ENCODE measurements at places on chromosomes 6 and 20.

- DNase-seq: no peak
Measured at GRCh38 chr20:48945840-48946514, 24.5 kb downstream of the ARFGEF2 start.

DNA sequence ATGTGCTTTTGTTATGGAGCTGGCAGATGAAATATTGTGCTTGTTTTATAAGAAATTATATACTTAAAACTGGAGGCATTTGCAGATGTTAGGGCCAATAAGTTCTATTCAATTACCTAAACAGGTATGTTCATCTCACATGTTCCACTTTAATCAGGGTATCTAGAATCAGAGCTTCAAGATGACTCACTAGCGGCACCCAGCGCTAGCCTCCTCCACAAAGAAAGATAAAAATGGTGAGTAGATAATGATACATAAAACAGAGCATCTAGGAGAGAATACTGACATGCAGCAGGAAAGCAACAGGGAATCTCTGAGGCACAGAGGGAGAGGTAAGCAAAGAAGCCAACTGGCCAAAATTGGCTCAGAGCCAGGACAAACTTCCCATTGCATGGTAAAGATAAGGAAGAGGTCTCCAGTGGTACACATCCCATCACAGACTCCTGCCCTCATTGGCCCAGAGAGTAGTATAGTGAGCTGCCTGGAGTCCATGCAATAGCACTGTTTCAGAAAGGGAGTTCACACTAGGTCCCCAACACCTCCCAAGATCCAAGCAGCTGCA, 200.7 kb upstream of the SPTLC3 start:
- no peak for DNase-seq

DNA sequence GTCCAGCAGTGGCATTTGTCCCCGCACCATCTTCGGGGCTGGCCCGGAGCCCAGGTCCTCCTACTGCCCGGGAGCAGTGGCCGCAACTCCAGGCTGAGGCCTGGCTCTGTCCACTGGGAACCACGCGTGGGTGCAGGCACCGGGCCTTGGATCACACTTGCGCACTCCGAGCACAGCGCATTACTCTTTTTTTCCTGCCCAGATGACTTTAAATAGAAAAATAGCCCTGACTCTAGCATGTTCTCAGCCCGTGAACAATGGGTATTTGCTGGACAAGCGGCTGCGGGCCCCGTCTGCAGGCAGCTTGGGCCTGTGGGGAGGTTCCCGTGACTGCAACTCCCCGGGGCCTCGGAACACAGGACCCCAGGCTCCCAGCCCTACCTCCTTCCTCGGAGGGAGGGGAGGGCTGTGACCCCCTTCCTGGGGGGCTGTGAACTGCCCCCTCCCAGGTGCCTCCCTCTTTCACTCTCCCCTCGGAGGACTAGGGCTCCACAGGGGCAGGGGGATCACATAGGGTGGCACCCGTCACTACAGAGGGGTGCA, 162.2 kb downstream of the TBXT start:
- DNase-seq: peak; percentile 79

DNA sequence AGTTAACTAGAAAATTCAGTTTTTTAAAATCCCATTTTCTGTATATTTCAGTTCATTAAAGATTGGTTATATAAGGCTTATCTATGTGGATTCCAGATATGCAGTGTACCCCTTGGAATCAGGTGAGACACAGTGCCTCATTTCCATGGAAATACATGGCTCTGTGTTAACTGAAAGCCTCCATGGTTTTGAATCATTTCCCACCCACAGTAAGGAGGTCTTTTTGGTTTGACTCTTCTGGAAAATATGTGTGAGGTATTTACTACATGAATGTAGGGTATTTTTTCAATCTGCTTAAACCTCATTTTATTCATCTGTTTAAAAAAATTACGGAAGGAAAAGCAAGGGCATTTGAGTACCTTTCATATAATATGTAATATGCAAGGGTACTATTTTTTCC, 25.5 kb downstream of the RNF144B start:
- no peak for DNase-seq

GRCh38 chr20:53444401-53445149, 149.1 kb downstream of the ZNF217 start:
- no peak for DNase-seq

GRCh38 chr20:59121714-59122565, 41.7 kb upstream of the ZNF831 start:
- no peak for DNase-seq

GRCh38 chr20:23655491-23656211, 17.9 kb upstream of the CST3 start:
- DNase-seq: no peak

- DNase-seq: no peak
Measured at GRCh38 chr20:5069141-5069806, 50.5 kb downstream of the PCNA start.

DNA sequence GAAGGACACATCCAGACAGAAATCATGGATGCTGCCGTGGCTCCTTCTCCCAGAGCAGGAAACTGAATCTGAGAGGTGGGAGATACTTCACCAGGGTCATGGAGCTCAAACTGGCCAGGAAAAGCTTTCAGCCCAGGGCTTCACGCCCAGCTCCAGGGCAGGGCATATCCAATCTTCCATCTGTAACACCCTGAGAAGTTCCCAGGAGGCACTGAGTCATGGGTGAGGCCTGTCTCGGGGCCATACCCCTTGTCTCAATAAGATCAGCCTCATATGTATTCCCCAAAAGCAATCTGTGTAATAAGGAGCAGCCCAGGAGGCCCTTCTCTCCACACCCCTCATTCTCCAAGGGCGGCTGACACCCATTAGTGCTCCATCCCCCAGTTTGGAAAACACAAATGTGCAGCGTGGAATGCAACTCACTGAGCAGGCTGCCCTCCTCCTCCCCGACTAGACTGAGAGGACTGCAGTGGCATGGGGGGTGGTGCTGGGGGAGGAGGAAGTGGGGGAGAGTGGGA, 439.3 kb upstream of the SULF2 start:
- no peak for DNase-seq

- DNase-seq: no peak
Measured at GRCh38 chr6:31228476-31228875, 43.4 kb downstream of the HLA-C start.

GRCh38 chr6:85473748-85474147, 23.9 kb downstream of the NT5E start:
- DNase-seq: no peak

DNA sequence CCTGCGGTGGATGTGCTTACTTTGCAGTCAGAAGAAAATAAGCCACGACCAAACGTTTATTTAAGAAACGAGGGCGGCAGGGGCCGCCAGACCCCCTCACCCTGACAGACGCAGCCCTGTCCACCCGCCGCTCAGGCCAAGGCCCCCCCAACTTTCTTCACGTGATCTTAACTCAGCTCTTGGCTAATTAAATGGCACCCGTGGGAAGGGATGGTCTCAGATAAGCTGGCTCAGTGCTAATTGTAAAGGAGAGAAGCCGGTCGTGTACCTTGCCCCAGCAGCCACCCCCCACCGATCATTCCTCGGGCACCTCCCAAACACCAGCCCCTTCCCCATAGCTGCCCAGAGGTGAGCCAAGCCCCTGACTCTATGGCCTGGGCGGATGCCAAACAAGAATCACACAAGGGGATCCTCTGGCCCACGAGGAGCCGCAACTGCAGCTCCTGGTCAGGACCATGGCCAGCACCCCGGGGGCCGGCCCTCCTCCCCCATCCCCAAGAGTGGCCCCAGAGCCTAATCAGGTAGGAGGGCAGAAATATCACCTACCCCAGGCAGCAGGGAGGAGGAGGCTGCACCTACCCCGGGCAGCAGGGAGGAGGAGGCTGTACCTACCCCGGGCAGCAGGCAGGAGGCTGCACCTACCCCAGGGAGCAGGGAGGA, 11.2 kb downstream of the KCNQ2 start:
- DNase-seq: no peak

GRCh38 chr6:12875051-12875450, 158.5 kb downstream of the PHACTR1 start:
- DNase-seq: no peak

GRCh38 chr20:2314759-2315439, 19.1 kb downstream of the TGM3 start:
- peak; percentile 20 for DNase-seq

- no peak for DNase-seq
Measured at GRCh38 chr6:4398791-4399190, 263.4 kb upstream of the ECI2 start.

GRCh38 chr20:43716757-43717615, 9.8 kb downstream of the GTSF1L start:
- no peak for DNase-seq

GRCh38 chr6:108463784-108464183, 96.9 kb upstream of the FOXO3 start:
- DNase-seq: no peak

DNA sequence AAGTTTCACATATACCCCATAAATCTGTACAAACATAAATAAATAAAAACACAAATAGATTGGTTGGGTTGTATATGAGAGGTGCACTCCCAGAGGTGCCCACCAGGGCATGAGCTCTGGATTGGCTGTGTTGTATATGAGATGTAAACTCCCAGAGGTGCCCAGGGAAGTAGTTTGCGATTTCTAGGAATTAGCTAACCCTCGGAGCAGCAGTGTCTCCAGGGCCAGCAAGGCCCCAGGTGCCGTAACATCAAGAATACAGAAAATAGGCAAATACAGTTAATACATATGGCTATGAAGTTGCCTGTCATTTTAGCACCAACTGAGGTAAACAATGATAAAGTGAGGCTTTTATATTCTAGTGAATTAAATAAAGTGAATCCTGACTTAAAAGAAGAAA, 5.4 kb upstream of the GINM1 start:
- no peak for DNase-seq

- DNase-seq: peak; percentile 85
Measured at GRCh38 chr6:49606721-49607390, 29.8 kb downstream of the RHAG start.

DNA sequence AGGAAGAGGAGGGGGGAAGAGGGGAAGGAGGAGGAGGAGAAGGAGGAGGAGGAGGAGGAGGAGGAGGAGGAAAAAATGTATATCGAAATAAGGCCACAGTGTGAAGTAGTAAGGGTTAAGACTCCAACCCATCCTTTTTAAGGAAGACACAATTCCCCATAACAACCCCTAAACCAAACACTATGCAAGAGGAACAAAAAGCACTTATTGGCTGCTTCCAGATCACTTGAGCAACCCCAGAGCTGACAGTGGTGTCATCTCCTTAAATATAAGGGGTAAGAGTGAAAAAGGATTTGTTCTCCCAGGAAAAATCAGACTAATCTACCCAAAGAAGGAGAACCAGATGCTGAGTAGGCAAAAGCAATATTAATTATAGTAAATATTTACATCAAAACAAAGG, 169.1 kb upstream of the SASH1 start:
- no peak for DNase-seq

DNA sequence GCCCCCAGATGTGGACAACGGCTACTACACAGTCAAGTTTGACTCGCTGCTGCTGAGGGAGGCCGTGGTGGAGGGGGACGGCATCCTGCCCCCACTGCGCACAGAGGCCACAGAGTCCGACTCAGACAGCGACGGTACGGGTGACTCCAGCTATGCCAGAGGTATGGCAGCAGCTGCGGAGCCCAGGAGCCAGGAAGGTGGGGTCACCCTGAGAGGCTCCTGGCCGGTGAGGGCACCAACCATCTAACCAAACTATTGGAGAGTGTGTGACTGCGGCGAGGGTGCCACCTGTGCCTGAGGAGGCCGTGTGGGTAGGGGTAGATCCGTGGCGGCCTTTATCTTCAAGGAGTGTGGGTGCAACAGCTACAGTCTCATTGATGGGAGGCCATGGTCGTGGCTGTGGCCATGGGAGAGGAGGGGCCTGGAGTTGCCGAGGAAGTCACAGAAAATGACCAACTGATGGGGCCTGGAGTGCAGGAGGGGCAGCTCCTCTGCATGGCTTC, 2.8 kb upstream of the LIME1 start:
- DNase-seq: no peak

DNA sequence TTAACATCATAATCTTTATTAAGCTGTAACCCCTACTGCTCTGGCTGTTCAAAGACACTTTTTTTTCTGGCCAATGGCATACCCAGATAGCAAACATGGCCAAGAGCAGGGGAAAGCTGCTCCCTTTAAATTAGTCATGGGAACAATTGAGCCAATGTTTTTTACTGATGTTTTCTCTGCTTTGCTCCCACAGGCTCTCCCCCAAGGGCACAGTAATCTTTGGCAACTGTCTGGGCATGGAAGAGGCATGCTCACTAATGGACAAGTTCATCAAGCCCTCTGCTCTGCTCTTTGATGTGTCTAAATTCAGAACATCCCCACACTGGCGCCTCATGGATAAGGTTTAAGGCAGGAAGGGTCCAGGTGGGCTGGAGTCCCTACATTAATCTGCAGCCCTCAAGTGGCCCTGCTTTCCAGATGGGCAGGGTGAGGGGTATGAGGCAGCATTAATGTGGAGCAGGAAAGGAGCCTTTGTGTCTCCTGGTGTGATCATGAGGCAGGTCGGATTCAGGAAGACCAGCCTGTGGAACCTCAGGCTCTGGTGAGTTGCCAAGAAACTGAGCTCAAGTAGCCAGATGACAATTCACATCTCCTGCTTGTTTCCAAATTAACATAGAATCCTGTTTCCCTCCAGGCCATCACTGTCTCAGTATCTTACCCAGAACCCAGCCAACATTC, 227.0 kb upstream of the CST7 start:
- DNase-seq: no peak

DNA sequence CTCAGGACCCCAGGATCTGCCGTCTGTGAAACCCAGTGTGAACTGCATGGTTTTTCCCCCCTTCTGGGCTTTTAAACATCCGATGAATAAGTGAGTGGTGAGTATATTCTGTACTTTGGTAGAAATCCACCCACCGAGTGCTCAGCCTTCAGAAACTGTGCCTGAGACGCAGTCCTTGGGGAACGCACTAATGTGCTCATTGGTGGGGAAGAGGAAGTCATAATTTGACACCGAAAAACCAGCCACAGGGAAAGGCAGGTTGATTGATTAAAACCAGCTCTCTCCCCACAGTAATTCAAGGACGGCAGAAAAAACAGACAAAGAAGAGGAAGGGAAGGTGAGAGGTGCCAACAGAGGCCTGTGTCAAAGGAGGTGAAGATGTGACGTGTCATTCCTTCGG, 21.7 kb downstream of the EDN3 start:
- DNase-seq: no peak

- DNase-seq: no peak
Measured at GRCh38 chr6:30612213-30612612, 4.8 kb downstream of the PPP1R10 start.

GRCh38 chr20:52972965-52973819, 1.0 kb downstream of the TSHZ2 start:
- no peak for DNase-seq

GRCh38 chr6:101776919-101777350, 383.4 kb downstream of the GRIK2 start:
- peak; percentile 84 for DNase-seq

- no peak for DNase-seq
Measured at GRCh38 chr20:34542439-34542838, 16.1 kb upstream of the MAP1LC3A start.

GRCh38 chr20:62405108-62405980, 1.7 kb downstream of the CABLES2 start:
- peak; percentile 53 for DNase-seq

GRCh38 chr6:12483712-12484111, 193.6 kb downstream of the EDN1 start:
- DNase-seq: no peak

DNA sequence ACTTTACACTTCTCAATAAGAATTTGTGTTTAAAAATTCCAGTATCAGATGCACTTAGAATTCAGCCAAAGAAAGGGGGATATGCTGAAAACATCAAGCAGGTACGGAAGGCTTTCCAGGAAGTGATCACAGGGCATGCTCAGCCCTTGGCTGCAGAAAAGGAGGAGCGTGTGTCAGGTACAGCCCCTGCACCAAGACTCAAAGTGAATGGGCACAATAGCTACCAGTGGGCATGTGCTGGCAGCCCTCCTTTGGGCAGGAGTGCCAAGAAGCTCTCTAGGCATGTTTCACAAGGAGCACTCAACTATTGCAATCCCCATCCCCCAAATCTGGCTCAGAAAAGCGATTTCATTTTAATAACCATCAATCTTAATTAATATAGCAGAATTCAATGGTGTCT, 298.8 kb downstream of the GMDS start:
- DNase-seq: no peak

Data from SHP77 treated with DMSO at 0.1 percent for 48 hours (cell line).